Esophagus squamous epithelium (tissue), 5 donors: ENCODE measurements at places on chromosomes 2 and 18. TPM values are rescaled to one million over a fixed set of nuclear protein-coding genes. Genes with fewer than 3 reads are reported as not detected.

DNAH6 gene
- total RNA-seq = 0.06 TPM

ADD2 gene
- 1.8 TPM for total RNA-seq

SP9 gene
- total RNA-seq = not detected

DTYMK gene
- 27.0 TPM for total RNA-seq

HJURP gene
- 5.1 TPM for total RNA-seq

DQX1 gene
- total RNA-seq = 13.3 TPM

ATP8B1 gene
- total RNA-seq = 20.2 TPM

C2orf66 gene
- not detected for total RNA-seq

CNTNAP5 gene
- not detected for total RNA-seq

MREG gene
- total RNA-seq = 37.4 TPM

SULT1C4 gene
- total RNA-seq = 2.1 TPM

POTEJ gene
- not detected for total RNA-seq

ASXL3 gene
- 0.18 TPM for total RNA-seq

ITPRIPL1 gene
- 1.9 TPM for total RNA-seq

VAMP8 gene
- total RNA-seq = 78.8 TPM

TEX44 gene
- not detected for total RNA-seq

TMEM178A gene
- not detected for total RNA-seq

IGFBP5 gene
- 899 TPM for total RNA-seq

LMAN2L gene
- 12.5 TPM for total RNA-seq
